ENCODE measurements at places on chromosomes 6 and 20.

DNA sequence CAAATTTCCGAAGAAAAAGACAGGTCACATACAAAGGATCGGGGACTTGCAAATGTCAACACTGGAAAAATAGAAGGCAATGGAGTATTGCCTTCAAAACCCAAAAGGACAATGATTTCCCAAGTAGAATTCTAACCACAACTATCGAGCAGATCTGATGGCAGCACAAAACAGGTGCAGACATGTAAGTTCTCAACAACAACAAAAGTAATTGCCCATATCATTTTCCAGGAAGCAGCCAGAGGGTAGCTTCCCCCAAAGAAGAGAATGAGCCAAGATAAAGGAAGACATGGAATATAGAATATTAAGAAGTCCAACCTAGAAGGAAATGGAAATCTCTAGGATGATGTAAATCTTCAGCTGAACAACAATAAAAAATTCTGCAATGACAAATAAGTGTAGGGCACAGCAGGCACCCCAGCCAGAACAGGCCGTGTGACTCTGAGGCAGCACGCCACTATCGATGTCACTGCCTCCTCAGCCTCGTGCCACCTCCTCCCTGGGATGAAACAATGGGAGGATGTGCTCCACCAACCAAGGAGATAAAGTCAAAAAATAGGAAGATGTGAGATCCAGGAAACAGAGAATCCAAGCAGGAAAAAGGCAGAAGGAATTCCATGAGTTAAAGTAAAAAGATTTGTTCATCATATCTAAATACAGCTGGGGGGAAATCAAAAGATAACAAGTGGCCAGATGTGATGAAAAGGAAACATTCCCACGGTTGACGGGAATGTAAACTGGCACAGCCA, 34.1 kb downstream of the SERPINB1 start:
- DNase-seq, result no peak

- no peak for DNase-seq
These were observed 53.3 kb downstream of the SLC23A2 start for GRCh38 chr20:4947817-4948559.

GRCh38 chr6:101918471-101918870, 525.0 kb downstream of the GRIK2 start:
- DNase-seq, result no peak

DNA sequence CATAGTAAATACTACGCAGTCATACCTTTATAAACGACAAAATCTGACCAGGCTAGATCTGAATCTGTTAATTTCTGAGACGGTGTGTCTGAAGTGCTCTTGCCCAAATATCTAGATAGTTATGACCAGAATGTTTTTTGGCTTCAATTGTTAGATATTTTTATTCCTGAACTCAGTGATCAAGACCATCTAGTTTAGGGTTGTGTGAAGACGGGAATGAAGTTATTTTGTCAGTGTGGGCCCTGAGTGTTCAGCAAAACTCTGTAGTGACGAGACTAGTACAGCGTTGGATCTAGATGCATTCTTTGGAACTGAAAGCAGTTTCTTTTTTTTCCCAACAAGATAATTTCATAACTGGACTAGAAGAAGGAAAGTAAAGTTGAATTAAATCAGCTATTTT, 3.1 kb downstream of the STXBP5 start:
- DNase-seq, result no peak

GRCh38 chr6:109477184-109477583, 5.8 kb downstream of the ZBTB24 start:
- DNase-seq, result no peak
